ENCODE measurements at places on chromosomes 6 and 20.

- DNase-seq: no peak
These were observed 38.8 kb upstream of the EMILIN3 start for GRCh38 chr20:41405436-41405835.

GRCh38 chr6:152595499-152595898 is 41.7 kb downstream of the SYNE1 start:
- DNase-seq: no peak

GRCh38 chr6:11425431-11425871 is 112.1 kb upstream of the TMEM170B start:
- DNase-seq: no peak

GRCh38 chr20:64222851-64223525 is 32.6 kb upstream of the PCMTD2 start:
- DNase-seq: no peak

DNA sequence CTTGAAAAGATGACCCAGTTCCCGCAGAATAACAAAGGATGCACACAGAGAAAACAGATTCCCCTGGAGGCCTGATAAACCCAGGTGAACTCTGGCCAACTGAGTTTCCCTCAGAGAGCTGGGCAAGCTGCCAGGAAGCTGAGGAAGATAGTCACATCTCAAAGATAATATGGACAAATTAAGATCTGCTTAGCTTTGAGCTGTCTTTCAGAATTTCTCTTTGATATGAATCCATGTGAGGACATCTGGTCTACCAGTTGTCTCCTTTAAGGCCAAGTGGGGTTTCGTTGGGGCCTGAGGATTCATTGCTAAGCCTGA is 59.5 kb downstream of the ID4 start:
- DNase-seq: no peak

- no peak for DNase-seq
These were observed 41.1 kb downstream of the TFAP2A start for GRCh38 chr6:10373642-10374359.

GRCh38 chr6:82779041-82779440 is 286.6 kb downstream of the UBE3D start:
- DNase-seq: no peak

DNA sequence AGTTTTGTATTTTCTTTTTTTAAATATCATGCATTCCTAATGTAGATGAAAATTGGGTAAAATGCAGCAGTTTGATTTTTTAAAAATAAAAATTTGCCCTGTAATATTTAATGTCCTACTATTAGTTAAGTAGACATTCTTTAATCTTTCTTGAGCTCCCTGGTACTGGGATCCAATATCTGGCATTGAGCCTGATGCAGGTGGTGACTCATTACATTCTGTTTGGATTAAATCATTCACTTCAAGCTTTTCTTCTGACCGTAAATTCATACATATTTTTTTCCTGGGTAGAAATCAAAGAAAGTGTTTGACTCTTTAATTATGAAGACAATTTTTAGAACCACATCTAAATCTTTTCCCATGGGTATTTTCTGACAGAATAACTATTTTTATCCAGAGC is 768.8 kb upstream of the SLC35B3 start:
- no peak for DNase-seq

GRCh38 chr20:45576995-45577394 is 2.1 kb downstream of the WFDC8 start:
- DNase-seq: no peak

DNA sequence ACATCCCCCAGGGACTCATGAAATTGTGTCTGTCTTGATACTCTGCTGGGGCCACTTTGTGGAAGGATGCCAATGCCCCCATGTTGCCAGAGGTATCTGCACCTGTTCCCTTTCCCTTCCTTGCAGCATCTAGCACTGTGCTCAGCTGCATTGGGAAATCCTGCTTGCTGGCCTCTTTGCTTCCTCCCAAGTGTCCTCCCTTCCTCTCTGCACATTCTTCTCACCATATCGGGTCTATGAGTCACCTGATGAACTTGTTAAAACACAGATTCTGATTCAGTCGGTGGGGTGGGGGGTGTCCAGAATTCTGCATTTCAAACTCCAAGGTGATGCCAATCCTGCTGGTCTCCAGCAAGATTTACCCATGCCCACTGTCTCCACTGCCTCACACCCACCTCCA is 467.8 kb downstream of the PTPRT start:
- DNase-seq: no peak

GRCh38 chr6:3407840-3408239 is 49.0 kb downstream of the SLC22A23 start:
- peak; percentile 28 for DNase-seq

GRCh38 chr20:25276533-25277050 is 28.7 kb downstream of the PYGB start:
- no peak for DNase-seq

DNA sequence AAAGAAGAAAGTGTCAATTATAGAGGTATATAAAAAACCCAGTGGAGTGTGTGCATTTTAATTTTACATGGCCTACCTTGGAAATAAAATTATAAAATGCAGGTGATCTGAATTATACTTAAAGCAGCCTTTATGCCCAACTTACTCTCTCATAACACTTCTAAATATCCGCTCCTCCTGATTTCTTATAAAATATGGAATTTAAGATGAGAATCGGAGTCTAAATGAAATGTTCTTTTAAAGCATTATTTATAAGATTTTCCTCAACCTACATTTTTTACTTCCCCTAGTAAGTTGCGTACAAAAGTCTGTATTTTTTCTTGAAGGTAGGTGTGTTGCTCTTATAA is 3.5 kb downstream of the CITED2 start:
- no peak for DNase-seq

DNA sequence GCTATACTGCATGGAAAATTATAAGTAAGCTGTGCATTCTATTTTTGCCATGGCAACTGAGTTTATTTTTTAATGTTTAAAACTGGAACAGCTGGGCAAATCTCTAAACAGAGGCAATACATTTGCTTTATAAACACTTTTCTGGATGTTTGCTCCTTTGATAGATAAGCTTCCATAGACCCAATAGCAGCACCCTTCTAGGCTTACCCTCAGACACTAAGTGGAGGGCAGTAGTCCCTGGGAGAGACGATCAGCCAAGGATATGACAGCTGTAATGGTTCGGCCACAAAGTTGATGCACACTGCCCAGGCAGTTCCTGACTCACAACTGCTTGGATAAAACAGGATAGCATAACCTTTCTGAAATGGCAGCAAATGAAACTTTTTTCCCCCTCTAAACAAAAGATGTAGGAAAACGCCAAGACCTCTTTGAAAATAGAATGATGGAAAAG is 8.5 kb upstream of the MRPS10 start:
- no peak for DNase-seq

- DNase-seq: no peak
These were observed 170.6 kb downstream of the PHACTR1 start for GRCh38 chr6:12886961-12887775.

GRCh38 chr6:166707045-166707444 is 80.0 kb upstream of the RPS6KA2 start:
- no peak for DNase-seq

DNA sequence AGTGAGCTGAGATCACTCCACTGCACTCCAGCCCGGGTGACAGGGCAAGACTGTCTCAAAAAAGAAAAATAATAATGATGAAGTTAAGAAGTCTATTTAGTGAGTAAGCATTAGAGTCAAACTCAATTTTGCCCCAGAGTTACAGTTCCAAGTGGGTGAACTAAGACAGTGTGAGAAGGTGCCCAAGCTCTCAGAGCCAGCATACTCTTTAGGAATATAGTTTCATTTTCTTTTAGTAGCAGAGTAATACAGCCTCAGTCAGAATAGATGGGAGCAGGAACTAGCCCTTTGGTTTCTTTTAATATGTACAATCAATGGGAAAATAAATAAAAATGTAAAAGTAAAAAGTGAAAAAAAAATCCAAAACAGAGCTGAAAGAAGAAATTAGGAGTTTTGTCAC is 87.0 kb upstream of the ADGRF1 start:
- no peak for DNase-seq

GRCh38 chr6:8780653-8781052 is 345.3 kb upstream of the SLC35B3 start:
- DNase-seq: no peak

GRCh38 chr6:96923871-96924493 is 546 bp upstream of the KLHL32 start:
- DNase-seq: no peak

- DNase-seq: no peak
These were observed 440.8 kb downstream of the UTRN start for GRCh38 chr6:144725736-144726522.

GRCh38 chr6:133802861-133803260 is 86.1 kb upstream of the TCF21 start:
- no peak for DNase-seq

GRCh38 chr6:8845690-8846089 is 410.3 kb upstream of the SLC35B3 start:
- DNase-seq: no peak

- DNase-seq: no peak
These were observed 117.0 kb downstream of the ANKRD60 start for GRCh38 chr20:58111310-58112016.

- no peak for DNase-seq
These were observed 22.6 kb downstream of the UCKL1 start for GRCh38 chr20:63933646-63934045.

DNA sequence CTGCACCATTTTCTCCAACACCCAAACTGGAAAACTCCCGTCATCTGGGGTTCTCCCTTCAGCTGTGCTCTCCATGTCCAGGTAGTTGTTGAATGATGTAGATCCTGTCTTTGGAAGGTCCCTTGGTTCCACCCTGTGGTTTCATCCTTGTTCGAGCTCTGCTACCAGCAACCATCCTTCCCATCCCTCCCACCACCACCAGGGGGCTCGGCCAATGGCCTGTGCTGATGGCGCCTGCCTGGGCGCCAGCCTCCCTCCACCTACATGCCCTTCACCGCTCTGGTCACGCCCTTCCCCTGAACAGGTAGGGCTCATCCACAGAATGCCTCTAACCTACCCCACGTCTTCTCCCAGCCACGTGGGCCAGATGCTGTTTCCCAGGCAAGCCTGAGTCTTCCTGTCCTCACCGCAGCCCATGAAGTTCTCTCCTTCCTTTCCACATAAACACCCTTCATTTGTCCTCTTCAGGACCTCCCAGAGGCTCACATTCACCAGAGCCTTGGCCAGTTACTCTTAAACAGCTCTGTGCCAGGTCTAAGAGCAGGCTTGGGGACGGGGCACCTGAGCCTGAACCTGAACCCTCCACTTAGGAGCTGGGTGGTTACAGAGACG is 75.1 kb upstream of the DUSP22 start:
- no peak for DNase-seq

DNA sequence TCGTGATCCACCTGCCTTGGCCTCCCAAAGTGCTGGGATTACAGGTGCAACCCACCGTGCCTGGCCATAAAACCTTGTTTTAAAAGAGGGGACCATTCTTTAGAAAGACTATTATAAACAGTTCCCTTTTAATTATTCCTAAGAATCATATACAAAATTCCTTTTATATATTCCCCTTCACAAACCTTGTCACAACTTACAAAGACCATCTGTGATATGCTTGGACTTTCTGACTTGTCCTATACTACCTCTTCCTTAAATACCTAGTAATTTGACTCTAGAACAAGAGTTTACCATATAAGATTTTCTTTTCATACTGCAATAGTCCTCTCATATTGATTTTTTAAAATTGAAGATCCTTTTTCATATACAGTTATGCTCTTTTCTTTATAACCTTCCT is 135.8 kb upstream of the PRSS16 start:
- no peak for DNase-seq

- no peak for DNase-seq
These were observed 48.5 kb upstream of the NOP56 start for GRCh38 chr20:2603816-2604505.

DNA sequence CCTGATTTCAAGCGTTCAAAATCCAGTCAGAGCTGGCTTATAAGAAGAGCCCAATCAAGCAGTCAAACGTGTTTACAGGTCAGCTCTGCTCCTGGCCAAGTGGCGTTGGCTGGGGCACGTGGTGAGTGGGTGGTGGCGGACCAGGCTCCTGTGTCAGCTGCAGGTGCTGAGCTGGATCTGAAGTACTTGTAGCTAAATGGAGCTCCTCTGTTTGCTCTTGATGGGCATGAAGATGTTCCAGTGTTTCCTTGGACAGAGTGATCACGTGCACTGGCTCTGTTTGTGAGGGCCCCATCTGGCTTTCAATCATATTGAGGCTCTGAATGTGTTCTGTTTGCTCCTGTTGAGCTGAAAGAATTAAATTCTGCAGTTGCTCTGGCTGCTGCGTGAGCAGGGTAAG is 10.2 kb upstream of the MICAL1 start:
- DNase-seq: no peak

GRCh38 chr6:17086469-17086868 is 15.4 kb upstream of the STMND1 start:
- no peak for DNase-seq

DNA sequence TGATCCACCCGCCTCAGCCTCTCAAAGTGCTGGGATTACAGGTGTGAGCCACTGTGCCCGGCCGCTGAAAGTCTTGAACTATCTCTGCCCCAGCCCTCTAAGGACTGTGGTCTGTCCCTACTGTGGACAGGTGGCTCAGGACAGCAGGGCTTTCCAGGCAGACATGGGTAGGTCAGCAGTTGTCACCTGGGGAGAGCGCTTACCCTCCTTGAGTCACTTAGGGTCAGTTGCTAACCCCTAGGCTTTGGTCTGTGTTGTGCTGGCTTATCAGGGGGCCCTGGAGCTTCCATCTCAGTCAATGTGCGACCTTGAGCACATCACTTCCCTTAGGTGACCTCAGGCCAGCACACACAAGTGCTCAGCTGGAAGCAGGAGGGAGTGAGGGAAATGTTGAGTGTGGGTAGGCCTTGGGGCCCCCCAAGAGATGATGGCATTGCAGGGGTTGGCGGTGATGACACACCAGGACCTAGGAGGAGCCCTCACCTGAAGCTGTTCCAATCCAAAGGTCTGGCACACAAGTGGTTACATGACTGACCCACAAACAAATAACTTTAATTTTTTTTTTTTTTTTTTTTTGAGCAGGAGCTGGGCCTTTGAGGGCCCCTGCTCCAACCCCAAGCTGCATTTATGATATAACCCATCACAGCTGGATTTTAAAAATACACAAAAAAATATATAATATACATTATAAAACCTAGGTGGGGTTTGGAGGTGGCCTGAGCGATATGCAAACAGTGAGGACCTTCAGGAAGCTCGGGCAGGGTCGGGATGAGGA is 5.1 kb downstream of the RPL10A start:
- DNase-seq: no peak

- no peak for DNase-seq
These were observed 371.0 kb downstream of the TENT5A start for GRCh38 chr6:81381382-81381916.

DNA sequence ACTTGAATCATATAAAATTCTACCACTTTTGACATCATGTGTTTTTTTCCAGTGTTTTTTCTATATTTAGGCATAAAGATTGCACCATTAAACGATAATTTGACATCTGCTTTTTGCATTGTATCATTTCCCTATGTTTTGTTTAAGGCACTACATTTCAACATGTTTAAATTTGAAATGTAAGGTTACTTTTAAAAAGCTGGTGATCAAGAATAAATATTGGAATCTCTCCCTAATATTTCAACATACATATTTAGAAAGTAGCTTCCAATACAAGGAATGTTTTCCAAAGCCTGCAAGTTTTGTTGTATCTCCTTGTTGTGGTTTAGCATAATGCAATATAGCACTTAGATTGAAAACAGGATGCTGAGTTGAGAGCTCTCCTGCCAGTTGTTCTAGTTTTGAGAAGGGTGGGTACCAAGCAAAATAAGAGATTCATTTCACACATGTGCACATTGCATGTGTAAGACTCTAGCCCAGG is 76.5 kb downstream of the SYNJ2 start:
- no peak for DNase-seq

All from ascending aorta (tissue), 2 donors.